ENCODE measurements at places on chromosomes 3 and 15. TPM values are rescaled to one million over a fixed set of nuclear protein-coding genes. Genes with fewer than 3 reads are reported as not detected.

GATA2 gene
- 1.2 TPM for total RNA-seq

MINAR1 gene
- not detected for total RNA-seq

GRCh38 chr15:90231028-90232017 is 2.4 kb downstream of the CIB1 start:
- no peak for DNase-seq

ATP11B gene
- 28.5 TPM for total RNA-seq

GRCh38 chr3:138943724-138944653 is 2.9 kb downstream of the FOXL2 start:
- DNase-seq, result no peak

DNA sequence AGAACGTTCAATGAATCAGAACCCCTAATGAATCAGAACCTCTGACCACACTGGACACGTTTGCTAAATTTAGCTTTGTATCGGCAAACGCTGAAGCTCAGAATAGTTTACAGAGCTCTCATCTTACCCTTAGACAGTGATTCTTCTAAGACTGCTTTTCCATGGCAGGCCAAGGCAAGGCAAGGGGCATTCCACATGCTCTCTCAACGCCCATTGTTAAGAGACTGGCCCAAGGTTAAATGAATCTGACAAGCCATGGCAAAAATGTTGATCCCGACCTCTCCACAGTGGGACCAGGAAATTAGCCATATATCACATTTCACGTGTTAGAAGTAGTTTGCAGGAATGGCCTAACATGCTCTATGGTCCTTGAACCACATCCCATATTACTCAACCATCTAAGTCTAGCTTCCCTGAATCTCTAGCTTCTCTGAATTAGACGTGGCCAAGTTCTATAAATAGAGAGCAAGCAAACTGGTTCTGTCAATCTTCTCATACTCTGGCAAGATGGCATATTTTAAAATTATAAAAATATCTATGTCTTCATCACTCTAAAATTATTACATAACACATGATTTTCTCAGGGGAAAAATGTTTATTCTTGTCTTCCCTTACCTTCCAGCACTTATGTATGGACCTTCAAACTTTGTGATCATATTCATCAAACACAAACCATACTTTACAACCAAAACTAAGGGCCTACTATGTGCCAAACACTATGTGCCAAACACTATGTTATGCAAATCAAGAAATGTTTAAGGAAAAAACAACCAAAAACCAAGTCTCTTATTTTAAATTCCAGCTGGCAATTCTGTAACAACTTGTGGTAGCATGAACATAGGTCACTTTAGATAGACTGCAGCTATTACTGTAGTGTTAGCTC is 54.3 kb downstream of the AAGAB start:
- no peak for DNase-seq

DNA sequence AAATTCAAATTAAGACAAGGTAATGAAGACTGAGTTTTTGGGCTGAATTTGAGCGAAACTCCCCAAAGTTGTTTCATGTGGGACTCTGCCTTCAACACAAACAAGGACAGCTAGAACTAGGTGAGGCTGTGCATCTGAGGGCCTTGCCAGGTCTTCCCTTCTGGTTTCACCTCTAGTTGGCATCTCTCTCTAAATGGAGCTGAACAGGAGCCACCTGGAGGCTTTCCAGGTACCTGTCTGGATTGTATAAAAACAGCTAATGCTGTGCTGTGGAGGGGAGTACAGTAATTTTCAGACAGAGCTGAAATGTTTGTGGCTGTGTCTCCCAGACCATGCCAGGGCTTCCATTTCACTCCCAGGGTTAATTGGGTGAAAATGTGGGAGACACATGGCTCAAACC is 27.1 kb downstream of the TRIM71 start:
- no peak for DNase-seq

ZNF660 gene
- total RNA-seq, result 0.82 TPM

PDZRN3 gene
- total RNA-seq, result 2.0 TPM

GRCh38 chr15:59933607-59934006 is 70.5 kb upstream of the FOXB1 start:
- no peak for DNase-seq

C3orf49 gene
- not detected for total RNA-seq

DNA sequence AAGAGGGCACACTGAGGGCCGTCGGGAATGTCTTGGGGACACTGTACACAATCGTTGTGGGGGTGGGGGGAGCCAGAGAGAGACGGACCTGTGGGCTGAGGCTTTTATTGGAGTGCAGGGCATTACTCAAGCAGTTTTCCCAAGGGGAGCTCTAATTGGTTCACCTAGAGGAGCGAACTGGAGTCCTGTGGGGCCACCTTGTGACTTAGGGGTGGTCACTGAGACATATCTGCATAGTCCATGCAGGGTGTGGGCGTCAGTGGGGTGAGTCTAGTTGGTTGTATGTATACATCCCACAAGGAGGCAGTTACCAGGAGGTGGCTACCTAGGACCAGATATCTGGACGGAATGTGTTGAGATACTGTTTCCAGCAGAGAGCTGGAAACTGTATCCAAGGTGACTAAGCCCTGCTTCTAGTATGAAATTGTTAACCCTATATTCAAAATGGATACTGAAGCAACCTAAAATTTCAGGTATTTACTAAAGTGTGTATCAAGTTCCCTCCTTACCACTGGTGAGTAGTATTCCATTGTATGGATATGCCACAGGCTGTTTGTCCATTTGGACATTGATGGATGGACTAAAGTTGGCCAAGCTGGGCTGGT is 2.6 kb upstream of the PIGZ start:
- no peak for DNase-seq

DNA sequence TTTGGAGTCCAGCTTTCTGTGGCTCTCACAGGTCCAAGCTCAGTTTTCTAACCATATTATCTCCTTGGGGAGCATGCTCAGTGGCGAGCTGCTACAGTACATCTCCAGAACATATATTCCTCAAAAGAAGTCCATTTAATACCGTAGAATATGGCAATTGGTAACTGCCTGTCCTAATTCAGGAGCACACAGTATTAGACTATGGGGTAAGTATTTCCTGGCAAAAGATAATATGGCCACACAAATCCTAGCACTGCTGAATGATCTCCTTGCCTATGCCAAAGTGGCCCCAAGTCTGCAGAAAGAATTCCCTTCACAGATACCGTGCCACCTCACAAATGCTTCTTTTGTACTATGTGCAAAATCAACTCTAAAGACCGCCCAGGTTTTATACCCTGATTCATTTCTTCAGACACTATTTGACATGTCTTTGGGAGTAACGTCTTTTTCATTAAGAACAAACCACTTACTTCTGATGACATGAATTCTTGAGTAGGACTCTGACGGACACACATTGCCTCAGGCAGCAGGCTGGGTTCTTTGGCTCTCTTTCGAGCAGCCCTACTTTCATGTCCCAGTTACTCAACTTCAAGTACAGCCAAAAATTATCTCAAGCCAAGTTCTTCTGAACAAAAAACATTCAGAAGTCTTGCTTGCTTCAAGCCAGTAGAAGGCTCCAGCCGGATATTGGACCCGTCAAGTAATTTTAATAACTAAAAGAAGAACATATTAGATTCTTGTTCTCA is 368.3 kb upstream of the DCBLD2 start:
- no peak for DNase-seq

GRCh38 chr3:193548406-193548805 is 6.3 kb downstream of the ATP13A4 start:
- DNase-seq, result no peak

GRCh38 chr3:141109751-141110150 is 58.6 kb downstream of the SPSB4 start:
- no peak for DNase-seq

GOLGA6L4 gene
- 1.1 TPM for total RNA-seq

DNA sequence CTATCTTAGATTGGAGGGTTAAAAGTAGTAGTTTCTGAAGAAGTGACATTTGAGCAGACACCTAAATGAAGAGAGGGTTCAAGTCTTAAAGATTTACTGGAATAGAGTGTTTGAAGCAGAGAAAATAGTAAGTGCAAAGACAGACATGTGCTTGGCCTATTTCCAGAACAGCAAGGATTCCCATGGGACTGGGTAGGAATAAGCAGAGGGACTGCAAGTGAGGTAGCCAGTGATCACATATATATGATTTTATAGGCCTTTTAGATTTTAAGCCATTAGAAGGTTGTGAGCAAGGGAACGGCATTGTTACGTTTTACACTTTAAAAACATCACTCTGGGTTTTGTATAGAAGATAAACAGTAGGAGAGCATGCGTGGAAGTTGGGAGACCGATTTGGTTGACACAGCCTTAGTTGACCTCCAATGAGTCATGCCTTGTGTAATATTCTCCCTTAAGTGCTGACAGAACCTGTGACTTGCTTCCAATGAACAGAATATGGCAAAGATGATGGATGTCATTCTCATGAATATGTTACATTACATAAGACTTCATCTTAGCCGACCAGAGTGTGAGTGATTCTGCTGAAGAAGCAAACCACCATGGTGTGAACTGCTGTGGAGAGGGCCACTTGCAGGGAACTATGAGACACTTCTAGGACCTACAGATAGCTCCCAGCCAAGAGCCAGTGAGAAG is 37.1 kb upstream of the SLC4A7 start:
- DNase-seq, result no peak

RPL14 gene
- 564 TPM for total RNA-seq
